ENCODE measurements at places on chromosomes 2 and 18.

DNA sequence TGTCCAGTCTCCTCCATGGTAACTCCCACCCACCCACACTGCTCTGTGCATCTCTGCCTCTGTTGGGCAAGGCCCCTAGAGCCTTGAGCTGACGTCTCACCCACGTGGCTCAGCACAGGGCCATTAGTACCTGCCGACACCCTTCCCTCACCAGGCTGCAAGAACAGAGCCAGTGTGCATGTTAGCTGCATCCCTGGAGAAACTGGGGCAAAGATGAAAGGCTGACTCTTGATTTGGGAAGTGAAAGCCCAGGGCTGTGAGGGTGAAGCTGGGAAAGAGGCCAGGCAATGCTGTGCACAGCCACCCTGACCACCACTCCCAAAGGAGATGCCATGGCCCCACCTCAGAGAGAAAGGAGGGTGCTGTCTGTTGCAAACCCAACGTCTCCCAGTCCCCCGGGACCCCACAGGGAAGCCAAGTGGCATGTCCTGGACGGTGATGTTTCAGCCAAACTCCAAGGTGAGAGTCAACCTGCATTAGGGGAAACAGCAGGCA, 20.0 kb upstream of the HPCAL1 start:
- no peak for DNase-seq

DNA sequence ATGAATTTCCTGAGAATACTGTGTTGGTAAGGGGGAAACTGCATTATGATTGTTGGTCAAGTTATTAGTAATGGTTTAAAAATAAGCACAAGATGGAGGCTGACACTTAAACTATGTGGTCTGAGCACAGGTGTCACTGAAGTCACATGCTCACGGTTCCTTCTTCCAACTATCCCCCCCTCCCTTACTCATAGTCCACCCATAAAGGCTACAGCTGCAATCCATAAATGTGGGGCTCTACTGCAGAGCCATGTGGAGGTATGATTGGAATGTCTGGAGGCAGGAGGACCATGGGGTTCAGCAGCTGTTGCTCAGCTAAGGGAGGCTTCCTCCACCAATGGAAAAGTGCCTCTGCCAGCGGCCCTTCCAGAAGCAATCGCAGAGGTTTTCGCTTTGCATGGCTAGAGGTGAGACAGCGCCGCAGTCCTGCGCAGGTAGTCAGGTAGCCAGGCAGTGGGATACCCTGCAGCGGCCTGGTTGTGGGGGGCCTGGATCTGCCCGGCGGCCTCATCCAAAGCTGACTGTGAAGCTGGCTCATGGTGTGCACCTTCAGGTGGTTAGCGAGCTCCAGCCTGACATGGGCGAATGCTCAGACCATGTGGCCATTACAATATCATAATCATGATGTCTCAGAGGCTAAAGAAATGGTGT, 249.6 kb downstream of the DCDC2C start:
- DNase-seq, result no peak

- no peak for DNase-seq
Measured at GRCh38 chr2:193141-193671, 70.6 kb downstream of the SH3YL1 start.

- DNase-seq, result no peak
Measured at GRCh38 chr2:241158546-241158900, 8.3 kb downstream of the PPP1R7 start.
